ENCODE measurements at places on chromosomes 1 and 21.

DNA sequence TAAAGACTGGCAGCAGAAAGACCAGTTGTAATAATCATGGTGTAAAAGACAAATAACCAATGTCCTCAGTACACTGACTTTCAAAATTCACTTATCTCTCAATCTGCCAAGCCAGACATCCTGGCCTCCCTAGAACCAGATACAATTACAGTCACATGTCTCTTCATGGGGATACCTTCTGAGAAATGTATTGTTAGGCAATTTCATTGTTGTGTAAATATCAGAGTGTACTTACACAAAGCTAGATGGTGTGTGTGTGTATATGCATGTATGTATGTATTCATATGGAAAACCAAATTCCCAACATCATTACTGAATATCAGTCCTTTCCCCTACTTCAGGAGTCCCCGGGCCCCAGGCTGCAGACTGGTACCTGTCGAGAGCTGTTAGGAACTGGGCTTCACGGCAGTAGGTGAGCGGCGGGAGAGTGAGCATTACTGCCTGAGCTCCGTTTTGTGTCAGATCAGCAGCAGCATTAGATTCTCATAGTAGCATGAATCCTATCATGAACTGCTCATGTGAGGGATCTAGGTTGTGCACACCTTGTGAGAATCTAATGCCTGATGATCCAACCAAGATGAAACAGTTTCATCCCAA lies 65.3 kb upstream of the ZNF326 start:
- DNase-seq = no peak

GRCh38 chr21:25506887-25507286 lies 100.4 kb downstream of the MRPL39 start:
- DNase-seq = no peak

DNA sequence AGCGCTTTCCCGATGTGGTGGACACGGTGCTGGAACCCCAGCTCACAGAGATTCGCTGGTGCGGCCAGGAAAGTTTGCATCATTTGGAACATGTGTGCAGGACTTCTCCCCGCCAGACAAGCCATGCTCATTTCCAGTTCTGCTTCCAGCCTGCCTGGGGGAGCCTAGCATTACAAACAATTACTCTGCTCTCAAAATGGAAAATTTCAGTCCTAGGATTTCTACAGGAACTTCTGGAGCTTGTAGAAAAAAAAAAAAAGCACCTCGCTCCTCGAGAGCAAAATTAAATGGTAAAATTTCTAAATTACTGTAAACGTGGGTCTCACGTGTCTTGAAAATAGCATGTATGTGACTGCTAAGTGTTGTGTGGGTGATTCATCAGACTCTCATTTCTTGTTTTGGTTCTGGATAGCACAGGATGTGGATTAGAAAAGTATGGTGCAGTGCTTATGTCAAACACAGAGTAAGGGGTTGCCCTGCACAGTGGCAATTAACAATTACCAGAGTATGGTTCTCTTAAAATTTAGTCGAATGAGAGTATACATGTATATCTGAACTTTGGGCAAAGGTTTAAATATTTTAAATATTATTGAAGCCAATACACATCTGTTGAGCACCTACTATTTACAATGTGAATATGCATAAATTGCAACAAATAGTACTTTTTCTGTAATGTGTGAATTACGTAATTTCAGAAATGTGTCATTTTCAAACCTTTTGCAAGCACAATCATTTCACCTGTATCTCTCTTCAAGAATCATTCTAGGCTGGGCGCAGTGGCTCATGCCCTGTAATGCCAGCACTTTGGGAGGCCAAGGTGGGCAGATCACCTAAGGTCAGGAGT lies 61.8 kb upstream of the PTGFRN start:
- DNase-seq = no peak

DNA sequence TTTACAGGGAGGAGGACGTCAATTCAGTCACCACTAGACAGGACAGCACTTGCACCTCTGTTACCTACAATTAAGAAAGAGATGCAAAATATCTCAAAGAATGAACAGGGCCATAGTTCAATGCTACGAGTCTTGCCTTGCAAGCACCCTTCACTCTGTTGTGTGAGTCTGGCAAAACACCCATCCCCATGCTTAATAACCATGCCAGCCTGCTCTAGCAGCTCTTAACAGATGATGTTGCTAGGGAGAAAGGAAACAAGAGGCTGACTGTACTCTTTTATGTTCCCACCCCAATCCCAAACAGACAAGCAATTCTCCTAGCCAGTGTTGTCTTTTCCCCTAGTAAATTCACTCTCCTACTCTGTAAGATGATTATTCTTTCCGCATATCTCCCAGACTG lies 5.3 kb downstream of the CBR1 start:
- DNase-seq = no peak

DNA sequence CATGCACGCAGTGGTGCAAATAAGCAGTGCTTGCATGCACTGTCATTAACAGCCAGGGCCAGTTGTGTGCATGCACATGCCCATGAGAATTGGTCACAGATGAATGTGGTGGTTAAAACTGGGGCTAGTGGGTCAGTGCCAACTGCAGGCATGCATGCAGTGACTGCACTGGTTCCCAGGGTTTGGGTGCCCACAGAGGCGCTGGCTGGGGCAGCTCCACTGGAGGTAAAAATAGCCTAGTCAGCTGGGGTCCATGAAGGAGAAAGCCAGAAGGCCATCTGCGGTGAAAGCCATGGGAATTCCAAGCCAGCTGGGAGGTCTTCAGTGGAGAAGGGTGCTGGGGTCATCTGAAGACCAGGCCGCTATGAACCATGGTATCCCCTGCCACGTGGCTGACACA lies 70.2 kb downstream of the SLC5A9 start:
- no peak for DNase-seq

DNA sequence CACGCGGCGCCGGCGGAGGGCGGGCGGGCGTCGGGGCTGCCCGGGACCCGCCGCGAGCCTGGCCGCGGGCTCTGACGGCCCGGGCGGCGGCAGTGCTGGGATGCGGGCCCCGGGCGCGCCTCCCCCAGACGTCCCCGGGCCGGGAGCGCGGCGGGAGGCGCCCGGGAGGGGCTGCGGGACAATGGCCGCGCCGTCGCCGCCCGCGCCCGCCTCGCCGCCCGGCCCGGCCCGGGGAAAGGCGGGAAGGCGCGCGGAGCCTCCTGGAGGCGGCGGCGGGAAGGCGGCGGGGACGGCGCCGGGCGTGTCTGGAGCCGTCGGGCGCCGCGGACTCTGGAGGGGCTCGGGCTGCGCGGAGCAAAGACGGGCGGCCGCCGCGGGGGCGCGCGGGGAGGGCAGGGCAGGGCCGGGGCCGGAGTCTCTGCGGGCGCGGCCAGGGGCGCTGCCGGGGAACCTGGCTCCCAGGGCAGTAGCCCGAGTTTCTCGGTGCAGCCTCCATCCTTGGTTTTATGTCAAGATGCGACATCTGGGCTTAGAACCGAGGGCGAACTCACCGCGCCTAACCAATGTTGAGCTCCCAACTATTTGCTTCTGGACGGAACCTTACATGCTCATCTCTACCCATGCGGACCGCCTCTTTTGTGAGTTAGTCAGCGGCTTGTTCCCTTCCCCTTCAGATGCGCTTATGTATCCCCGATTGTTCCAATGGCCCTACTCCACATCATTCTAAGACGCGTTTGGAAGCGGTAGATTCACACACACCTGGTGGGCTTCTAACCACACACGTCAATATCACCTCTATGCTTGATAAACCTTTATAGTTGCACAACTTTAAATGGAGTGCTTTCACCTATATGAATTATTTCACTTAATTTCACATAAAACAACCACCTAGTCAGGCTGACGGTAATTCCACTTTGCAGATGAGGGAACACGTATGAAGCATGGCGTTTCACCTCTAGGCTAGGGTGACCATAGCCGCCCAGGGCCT lies 651 bp downstream of the ZBTB8A start:
- DNase-seq = peak; percentile 36

DNA sequence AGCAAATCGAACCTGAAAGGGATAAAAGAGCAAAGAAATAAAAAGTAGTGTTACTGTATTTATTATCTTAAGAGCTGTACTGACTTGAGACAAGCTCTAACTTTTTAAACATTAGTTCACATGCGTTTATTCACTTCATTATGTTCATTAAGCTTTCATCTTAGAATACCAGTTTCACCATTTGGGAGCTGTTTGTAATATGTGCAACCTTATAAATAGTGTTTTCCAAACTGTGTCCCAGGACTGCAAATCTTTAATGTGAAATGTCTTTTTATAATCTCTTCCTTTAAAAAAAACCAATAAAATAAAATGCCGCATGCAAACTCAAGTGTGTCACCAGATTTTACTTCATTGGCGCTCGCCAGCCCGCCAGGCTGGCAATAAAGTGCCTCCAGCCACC lies 28.3 kb downstream of the LGALS8 start:
- DNase-seq = no peak

DNA sequence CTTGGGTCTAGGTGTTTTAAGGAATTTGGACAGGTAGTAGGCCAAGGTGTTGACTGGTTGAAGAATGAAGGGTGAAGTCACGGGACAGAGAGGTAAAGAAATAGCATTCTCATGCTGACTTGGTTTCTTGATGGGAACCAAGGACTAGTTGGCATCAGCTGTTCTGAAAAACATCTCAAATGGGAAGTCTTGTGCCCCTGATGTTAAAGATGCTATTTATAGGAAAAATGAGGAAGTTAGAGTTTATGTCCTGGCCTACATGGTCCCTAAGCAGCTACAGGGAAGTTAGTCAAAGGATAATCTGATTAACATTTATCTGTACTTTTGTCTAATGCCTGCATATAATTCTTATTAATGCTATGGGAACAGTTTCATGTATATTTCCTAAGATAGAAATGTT lies 262.4 kb downstream of the HHIPL2 start:
- no peak for DNase-seq

GRCh38 chr21:37580666-37581065 lies 214.1 kb downstream of the DYRK1A start:
- DNase-seq = no peak

DNA sequence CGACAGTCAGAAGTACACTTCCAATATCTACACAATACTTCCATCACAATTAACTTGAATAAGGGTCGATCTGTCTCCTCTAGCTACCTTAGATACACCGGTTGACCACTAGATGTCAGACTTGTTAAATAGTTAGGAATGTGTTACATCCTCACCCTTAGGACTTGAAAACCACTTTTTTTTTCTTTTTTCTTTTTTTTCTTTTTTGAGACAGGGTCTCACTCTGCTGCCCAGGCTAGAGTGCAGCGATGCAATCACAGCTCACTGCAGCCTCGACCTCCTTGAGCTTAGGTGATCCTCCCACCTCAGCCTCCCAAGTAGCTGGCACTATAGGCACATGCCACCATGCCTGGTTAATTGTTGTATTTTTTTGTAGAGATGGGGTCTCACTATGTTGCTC lies 120.4 kb upstream of the GREM2 start:
- peak; percentile 53 for DNase-seq

GRCh38 chr1:107525961-107526360 lies 385.1 kb downstream of the NTNG1 start:
- DNase-seq = no peak

DNA sequence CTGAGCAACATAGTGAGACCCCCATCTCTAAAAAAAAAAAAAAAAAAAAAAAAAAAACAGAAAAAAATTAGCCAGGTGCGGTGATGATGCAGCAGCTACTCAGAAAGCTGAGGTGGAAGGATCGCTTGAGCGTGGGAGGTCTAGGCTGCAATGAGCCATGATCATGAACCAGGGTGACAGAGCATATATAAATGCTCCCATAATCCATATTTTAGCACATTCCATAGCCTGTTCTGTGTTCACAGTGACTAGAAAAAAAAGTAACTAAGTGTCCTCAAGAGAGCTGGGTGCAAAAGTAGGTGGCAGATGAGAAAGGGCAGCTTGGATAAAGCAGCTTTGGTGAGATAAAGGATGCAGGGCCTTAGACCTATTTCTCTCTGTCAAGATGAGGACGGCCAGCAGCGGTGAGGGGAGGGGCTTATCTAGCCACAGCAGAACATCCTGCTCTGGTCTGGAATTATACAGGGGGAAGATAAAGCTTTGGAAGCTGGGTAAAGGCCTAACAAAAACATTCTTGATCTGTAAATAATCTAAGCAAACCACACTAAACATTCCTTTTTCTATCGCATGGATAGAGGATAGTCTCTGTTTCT lies 205.3 kb downstream of the DAB1 start:
- DNase-seq = no peak

- DNase-seq = no peak
Observed at GRCh38 chr1:202951437-202951836, 6.7 kb downstream of the ADIPOR1 start.

DNA sequence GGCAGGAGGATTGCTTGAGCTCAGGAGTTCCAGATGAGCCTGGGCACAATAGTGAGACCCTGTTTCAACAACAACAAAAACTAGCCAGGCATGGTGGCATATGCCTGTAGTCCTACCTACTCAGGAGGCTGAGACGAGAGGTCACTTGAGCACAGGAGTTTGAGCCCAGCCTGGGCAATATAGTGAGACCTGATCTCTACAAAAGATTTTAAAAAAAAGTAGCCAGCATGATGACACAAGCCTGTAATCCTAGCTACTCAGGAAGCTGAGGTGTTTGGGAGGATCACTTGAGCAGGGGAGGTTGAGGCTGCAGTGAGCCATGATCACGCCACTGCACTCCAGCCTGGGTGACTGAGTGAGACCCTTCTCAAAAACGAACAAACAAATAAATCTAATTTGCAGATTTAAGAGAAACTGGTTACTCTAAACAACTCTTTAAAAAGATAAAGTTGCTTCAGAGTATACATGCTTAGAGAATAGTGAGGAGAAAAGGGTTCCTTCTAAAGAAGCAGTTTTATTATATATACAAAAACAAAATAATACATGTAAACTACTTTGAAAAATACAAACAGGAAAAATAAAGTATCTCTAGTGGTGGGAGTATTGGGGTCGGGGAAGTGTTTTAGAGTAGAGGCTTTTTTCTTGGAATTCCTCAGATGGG lies 88.4 kb downstream of the ADCY10 start:
- no peak for DNase-seq

DNA sequence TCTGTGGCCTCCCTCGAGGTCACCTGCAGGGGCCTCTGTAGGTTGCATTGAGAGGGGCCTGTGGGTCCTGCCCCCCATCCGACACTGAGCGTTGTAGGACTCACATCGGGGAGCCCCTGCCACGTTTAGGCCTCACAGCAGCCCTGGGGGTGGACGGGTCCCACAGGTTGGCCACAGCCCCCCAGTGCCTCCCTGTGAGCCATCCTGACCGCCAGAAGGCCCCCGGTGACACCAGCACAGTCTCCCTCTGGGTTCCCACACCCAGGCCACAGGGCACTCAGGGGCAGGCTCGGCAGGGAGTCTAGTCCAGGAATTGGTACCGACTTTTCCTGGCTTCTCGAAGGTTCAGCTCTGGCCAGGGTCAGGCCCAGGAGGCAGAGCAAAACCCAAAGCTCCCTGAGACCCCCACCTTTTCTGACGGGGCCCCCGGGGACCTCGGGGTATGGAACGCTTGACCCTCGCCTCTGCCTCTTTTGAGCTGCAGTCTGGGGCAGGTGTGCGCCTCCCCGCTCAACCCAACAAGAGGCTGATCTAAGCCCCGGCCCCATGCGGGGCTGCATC lies 13.9 kb upstream of the POFUT2 start:
- no peak for DNase-seq

- DNase-seq = no peak
Observed at GRCh38 chr1:173020138-173020750, 30.5 kb downstream of the TNFSF18 start.

All from NCI-H1930 (cell line).